ENCODE measurements at places on chromosomes 3 and 15.

- DNase-seq: no peak
Measured at GRCh38 chr3:153357436-153357835, 195.4 kb downstream of the RAP2B start.

GRCh38 chr3:128500556-128500955, 7.6 kb upstream of the GATA2 start:
- no peak for DNase-seq

- DNase-seq: no peak
Measured at GRCh38 chr3:125647318-125648014, 52.2 kb upstream of the OSBPL11 start.

- no peak for DNase-seq
Measured at GRCh38 chr3:122828281-122828680, 33.4 kb downstream of the SLC49A4 start.
